Caudate nucleus (tissue), 63 donors: ENCODE measurements at places on chromosomes 7 and 10.

DNA sequence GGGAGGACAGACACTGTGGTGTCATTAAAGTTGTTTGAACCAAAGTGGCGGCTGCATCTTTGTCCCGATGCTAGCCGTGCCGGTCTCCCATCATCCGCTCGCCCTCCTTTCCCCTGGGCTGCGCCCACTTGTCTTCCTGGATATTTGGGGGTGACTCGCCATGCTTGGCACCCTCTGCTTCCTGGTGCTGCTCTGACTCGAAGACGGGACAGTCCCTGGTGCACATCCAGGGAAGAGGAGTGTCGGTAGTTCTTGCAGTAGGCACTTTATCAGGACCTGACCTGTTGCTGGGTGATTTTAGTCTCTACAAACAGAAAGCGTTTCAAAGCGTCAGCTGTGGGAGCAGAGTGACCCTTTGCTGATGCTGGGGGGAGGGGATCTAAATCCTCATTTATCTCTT, 68.3 kb upstream of the DNAJB6 start:
- DNase-seq, result no peak

DNA sequence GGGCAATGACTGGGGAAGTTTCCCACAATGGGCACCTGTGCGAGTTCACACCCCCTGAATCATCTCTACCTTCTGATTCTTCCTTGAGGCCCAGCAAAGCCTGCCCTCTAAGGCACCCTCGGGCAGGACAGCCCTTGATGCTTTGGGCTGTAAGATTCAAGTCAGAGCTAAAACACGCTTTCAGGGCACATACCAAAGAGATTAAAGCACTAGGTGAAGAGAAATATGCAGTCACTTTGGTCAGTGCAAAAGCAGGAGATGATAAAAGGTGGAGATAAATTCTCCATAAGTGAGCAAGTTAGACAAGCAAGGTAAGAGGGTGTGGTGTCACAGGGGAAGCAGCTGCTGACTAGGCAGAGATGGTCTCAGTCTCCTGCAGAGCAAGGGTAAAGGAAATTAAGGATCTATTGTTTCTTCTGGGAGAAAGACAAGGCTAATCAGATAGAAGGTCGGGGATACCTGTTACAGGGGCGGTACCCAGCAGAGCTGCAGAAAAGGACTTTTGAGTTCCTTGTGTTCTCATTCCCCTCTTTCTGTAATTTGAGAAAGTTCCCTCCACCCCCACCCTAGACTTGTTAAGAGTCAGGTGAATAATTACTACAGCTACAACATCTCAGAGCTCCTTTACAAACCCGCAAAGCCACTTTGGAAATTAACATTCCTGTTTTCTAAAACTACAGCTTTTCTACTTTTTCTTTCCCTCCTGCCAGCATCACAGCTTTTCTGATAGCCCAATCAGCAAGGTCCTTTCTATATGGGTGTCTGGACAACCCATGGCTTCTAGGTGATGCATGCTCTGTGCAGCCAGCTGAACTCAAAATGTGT, 26.4 kb downstream of the PDLIM1 start:
- no peak for DNase-seq

GRCh38 chr7:138890499-138891445, 90.4 kb downstream of the KIAA1549 start:
- DNase-seq, result no peak

DNA sequence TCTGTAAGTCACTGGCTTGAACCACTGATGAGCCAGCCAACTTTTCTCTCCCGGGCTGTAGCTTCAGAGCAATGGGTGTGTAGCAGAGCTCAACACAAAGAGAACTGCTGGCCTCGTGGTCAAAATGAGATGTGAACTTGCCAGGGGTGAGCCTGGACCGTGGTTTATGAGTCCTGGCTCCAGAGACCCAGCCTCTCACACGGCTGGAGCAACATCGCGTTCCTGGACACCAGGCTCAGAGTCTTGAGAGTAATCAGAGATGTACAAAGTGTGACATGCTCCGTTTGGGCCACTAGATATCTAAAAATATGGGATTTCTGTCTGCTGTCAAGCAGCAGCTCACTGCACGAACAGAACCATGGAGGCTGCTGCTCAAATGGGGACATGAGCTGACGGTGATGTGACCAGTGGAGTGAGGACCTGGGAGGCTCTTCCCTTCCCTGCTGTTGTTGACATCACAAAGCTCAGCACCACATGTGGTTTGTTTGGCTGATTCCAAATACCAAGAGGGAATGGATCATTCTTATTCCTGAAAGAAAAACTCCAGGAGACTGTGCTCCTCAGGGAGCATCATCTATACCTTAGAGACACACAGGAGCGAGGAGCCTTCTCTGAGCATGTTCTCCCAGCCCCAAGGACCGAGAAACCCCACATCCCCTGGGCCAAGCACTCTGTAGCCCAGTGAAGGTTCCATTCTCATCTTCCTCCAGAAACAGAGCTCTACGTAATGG, 9.2 kb upstream of the SVIL start:
- no peak for DNase-seq

- no peak for DNase-seq
These were observed 126.2 kb upstream of the NRP1 start for GRCh38 chr10:33460505-33461294.

DNA sequence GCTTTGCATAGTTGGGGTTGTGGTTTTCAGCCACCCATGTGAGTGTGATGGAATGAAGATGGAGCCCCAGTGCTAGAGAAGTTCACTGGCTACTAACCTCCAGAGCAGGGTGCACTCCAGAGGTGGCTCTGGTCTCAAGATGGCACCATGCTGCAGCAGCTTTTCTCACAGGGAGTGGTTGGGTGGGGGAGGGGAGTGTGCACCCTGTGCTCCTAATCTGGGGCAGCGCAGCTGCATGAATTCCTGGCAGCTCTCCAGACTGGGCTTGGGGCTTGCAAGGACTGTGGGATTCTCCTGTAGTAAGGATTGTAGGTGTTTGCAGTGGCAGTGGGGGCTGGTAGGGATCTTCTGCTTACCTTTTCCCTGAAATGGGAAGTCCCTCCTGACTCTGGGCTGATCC, 23.7 kb downstream of the PHTF2 start:
- DNase-seq, result no peak

DNA sequence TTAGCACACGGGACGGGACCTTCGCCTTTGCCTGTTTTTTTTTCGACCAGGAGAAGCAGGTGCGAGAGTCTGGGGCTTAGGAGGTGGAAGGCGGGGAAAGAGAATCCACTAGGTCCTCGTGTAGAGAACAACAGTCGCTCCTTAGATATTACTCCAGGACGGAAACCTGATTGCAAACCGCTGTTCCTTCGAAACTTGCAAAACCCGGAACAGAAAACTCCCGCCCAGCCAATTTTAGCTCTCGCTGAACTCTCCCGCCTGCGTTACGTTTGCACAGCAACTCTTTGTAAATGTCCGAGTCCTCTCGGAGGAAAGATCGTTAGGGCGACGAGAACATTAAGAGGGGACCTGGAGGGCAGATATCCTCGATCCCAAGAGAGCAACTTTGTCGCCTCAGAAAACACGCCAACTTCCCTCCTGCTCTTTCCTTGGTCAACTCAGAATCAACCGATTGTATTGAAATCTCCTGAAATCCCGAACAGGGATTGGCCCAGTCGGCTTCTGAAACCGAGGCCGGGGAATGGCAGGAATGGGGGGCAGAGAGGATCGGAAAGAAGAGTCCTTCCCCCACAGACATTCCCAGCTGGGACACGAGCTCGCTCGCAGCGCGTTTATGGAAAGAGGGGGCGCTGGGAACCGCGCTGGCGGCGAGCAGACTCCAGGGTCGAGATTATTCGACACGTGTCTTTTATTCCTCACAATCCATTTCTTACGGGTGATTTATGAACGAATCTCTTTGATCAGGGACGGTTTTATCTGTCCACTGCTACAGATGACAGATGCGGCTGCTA, 9.9 kb downstream of the TWIST1 start:
- no peak for DNase-seq

GRCh38 chr7:47826754-47827153, 121.5 kb downstream of the PKD1L1 start:
- no peak for DNase-seq

DNA sequence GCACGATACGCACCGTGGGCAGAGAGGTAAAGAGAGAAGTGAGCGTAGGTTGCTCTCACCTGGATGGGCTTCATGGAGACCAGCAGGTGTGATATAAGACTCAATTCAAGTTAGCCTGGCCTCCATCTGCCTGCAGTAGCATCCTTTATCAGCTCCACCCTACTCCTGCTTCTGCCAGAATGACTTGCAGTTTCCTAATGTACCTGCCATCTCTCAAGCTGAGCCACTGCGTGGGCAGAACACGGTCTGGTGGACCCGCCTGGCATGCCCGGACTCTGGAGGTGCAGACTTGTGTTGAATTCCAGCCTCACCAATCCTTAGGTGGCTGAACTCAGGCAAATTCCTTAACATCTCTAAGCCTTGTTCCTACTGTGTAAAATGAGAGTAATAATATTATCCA, 64.3 kb downstream of the STEAP1B start:
- no peak for DNase-seq

- DNase-seq, result no peak
These were observed 9.4 kb upstream of the GPER1 start for GRCh38 chr7:1078519-1078918.

- no peak for DNase-seq
These were observed 56.1 kb downstream of the TWIST1 start for GRCh38 chr7:19061331-19061730.

DNA sequence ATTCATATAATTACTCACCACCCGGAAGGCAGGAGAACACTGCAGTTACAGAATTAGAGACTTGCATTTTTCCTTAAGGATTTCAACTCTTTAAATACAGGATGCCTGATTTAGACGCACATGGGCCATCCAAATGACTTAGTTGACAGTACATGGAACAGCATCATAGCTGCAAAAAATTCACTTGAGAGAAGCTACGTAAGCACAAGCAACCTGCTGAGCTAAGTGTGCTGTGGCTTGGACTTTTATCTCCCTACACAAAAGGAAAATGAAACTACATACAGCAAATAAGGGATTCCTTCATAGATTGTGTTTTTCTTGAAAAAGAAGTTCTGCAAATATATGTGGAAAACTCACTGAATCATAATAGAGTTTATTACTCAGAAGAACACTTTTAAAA, 152.6 kb downstream of the POU6F2 start:
- DNase-seq, result no peak

DNA sequence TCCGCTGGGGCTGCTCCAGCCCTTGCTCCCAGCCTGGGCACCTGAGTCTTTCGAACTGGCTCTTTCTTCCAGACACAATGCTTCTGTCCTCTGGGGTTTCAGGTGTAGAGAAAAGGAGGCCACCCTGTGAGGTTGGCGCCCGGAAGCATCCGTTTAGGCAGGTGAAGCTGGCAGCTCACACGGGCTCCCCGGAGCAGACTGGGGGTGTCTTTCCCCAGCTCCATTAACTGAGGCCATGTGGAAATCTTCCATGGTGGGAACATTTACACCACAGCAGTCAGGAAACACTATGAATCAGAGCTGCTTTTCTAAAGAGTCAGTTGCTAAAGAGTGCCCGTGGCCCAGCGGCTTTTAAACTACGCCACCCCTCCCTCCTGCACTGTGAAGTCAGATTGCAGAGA, 29.2 kb downstream of the PRKAG2 start:
- no peak for DNase-seq

GRCh38 chr7:56495165-56495564, 378.9 kb upstream of the NUPR2 start:
- DNase-seq, result no peak
